Breast epithelium (tissue), 4 donors: ENCODE measurements at places on chromosomes 4 and X.
A peak's percentile ranks its signal among the peaks of the same experiment; 100 is the strongest.

- no peaks in the 10 kb centered on the region for H3K27me3 ChIP-seq
- no peak overlapping the region for H3K27ac ChIP-seq
- H3K4me1 ChIP-seq: no peaks in the 10 kb centered on the region
Measured at GRCh38 chrX:19070555-19070994, 51.7 kb downstream of the ADGRG2 start.

GRCh38 chr4:175419236-175419718 lies 392.8 kb downstream of the GPM6A start:
- H3K36me3 ChIP-seq: no peaks in the 10 kb centered on the region
- H3K4me1 ChIP-seq: no peaks in the 10 kb centered on the region
- no peak for DNase-seq
- H3K27me3 ChIP-seq: no peaks in the 10 kb centered on the region

GRCh38 chr4:142845293-142846107 lies 601 bp downstream of the INPP4B start:
- no peak for DNase-seq
- peak overlapping the region; percentile 16 for H3K27ac ChIP-seq
- H3K36me3 ChIP-seq: no peaks in the 10 kb centered on the region
- H3K27me3 ChIP-seq: peaks cover 23% of the 10 kb centered on the region
- no peaks in the 10 kb centered on the region for H3K4me1 ChIP-seq
- peak overlapping the region; percentile 79 for H3K4me3 ChIP-seq

DNA sequence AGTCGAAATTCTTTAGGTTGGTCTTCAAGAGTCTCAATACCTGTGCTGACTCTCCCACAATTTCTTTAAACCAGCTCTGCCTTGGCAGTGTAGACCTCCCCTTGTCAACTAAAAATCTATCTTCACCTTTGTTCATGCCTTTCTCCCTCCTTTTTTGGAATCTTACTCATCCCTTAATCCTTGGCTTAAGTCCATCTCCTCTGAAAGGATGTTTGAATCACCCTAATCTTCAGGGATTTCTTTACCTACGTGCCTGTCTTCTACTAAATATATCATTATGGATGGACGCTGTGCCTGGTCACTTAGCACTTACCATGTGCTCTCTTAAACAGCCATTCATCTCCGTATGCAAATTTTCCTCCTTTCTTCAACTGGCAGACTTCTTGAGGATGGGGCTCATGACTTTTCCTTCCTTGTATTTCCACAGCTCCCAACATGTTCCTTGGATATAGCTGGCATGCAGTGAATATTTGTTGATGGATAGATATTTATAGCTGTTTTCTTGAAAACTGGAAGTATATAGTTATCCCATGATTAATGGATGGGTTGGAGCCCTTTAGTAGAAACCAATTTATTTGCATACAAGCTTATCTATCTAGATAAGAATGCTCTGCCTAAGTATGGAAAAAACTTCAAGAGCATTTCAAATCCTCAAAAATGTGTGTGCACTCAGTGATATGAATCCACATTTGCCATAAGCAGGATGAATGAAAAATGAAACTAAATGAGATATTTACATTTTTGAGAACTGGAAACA lies 166.6 kb downstream of the SPRY1 start:
- no peaks in the 10 kb centered on the region for H3K27me3 ChIP-seq
- H3K27ac ChIP-seq: no peak overlapping the region
- no peak for DNase-seq
- no peaks in the 10 kb centered on the region for H3K36me3 ChIP-seq
- no peak overlapping the region for H3K4me3 ChIP-seq

DNA sequence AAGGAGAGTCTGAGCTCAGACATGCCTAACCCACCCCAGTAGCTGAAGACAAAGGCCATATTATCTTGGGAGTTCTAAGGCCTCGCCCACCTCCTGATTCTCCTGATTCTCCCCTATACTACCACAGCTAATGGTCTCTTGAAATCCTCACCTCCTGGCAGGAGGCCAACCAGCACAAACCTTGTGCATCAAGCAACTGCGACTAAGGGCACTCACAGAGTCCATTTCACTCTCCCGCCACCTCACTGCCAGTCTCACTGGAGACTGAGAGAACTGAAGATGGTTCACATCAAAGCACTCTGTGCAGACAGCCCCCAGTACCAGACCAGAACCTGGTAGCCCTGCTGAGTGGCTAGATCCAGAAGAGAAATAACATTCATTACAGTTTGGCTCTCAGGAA lies 102.1 kb upstream of the KLF8 start:
- H3K27me3 ChIP-seq: peaks cover 14% of the 10 kb centered on the region
- H3K36me3 ChIP-seq: no peaks in the 10 kb centered on the region
- no peak overlapping the region for H3K27ac ChIP-seq
- H3K4me3 ChIP-seq: no peak overlapping the region
- no peaks in the 10 kb centered on the region for H3K4me1 ChIP-seq

GRCh38 chr4:170198747-170199146 lies 109.0 kb upstream of the AADAT start:
- H3K4me3 ChIP-seq: no peak overlapping the region
- no peak overlapping the region for H3K27ac ChIP-seq
- no peaks in the 10 kb centered on the region for H3K4me1 ChIP-seq

DNA sequence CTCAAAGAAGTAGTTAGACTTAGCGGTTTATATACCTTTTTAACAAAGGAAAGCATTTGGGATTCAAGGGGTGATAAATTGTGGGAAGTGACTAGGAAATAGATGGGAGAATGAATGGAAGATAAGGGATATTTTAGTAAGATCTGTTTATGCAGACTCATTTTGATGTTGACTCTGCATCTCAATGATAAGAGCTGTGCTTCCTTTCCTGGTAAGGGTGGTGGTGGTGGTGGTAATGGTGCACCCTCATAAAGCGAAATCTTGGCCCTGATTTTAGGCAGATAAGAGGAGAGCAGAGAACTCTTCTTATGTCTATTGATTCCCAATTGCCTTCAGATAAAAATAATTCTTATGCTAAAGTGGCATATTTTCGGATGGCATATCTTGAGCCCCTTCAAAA lies 197.1 kb downstream of the SPRY1 start:
- no peak for DNase-seq
- no peaks in the 10 kb centered on the region for H3K4me1 ChIP-seq
- no peak overlapping the region for H3K27ac ChIP-seq
- H3K27me3 ChIP-seq: no peaks in the 10 kb centered on the region

GRCh38 chr4:7279902-7280301 lies 87.6 kb downstream of the SORCS2 start:
- H3K36me3 ChIP-seq: no peaks in the 10 kb centered on the region
- H3K4me1 ChIP-seq: no peaks in the 10 kb centered on the region
- no peak for DNase-seq
- H3K27me3 ChIP-seq: peaks cover 20% of the 10 kb centered on the region

DNA sequence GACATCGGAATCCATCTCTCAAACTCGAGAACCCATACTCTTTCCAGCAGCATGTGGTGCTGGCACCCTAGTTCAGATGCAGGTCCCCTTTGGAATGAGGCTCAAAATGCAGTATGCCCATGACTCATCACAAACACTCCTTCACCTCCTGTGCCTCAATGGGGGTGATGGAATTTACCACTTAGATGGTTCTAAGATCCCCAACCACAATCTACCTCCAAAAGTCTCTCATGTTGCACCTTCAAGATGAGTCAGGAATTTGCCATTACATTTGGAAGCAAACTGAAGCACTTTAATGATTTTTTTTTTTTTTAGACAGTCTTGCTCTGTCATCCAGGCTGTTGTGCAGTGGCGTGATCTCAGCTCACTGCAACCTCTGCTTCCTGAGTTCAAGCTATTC lies 8.5 kb upstream of the MID1 start:
- no peak for DNase-seq
- H3K27me3 ChIP-seq: peaks cover 12% of the 10 kb centered on the region
- no peaks in the 10 kb centered on the region for H3K36me3 ChIP-seq
- no peaks in the 10 kb centered on the region for H3K4me1 ChIP-seq
